ENCODE measurements at places on chromosomes 16 and 17.

DNA sequence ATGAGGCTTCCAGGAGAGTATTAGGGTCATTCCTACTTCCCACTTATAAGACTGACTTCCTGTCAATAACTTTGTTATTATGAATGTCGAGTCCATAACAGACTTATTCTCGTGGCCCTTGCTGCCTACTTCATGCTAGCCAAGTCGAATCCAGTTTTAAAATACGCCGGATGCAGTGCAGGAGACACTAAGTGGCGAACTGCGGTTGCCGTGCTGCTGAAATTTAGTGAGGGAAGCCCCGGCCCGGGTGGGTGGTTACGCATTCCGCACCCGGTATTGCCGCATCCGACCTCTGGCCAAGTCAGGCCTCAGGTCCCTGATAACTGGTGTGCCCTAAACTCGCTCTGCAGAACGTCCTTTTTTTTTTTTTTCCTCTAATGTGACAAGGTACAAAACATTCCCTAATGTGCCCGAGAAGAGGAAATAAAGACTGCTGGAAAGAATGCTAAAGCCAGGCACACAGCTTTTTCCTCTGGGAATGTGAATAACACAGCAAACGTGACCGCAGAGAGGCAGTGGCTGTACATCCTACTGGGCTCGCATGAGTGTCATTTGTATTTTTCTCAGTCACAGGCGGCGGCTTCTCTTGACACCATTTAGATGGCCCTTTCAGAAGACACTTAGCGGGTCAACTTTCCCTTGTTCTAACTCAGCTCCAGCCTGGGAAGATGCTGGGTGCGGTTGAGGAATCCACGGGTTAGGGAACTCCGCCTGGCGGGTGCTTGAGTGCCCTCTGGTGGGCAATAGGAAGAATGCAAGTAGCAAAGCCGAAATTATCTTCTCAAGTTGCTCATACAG is 7.1 kb upstream of the AKTIP start:
- peak; percentile 86 for DNase-seq

DNA sequence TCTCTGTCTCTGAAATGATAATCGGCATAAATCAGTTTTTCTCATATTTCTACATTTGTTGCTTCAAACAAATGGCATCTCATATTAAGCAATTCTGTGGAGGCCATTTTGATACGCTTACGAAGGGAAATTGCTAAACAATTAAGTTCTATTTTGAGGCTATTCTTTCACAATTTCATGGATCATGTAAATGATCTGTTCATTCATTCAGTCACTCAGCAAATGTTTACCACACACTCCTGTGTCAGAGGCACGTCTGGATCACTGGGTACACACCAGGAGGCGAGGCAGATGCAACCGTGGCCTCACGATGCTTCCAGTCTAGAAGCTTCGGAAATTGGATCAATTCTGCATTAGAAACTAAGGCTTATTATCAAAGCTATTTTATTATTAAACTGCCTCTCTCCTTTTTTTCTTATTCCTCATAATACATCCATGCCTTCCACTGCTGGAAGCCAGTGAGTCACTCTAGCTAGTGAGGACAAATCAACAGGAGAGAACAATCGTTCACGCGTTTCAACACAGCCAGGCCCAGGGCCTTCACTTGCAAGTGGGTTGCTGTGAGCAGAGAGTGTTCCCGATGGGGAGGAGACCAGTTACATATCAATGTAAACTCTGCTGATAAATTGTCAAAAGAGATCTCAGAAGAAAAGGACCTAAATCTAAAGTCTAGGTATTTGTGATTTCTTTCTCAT is 11.3 kb upstream of the SLC39A11 start:
- peak; percentile 7 for DNase-seq

DNA sequence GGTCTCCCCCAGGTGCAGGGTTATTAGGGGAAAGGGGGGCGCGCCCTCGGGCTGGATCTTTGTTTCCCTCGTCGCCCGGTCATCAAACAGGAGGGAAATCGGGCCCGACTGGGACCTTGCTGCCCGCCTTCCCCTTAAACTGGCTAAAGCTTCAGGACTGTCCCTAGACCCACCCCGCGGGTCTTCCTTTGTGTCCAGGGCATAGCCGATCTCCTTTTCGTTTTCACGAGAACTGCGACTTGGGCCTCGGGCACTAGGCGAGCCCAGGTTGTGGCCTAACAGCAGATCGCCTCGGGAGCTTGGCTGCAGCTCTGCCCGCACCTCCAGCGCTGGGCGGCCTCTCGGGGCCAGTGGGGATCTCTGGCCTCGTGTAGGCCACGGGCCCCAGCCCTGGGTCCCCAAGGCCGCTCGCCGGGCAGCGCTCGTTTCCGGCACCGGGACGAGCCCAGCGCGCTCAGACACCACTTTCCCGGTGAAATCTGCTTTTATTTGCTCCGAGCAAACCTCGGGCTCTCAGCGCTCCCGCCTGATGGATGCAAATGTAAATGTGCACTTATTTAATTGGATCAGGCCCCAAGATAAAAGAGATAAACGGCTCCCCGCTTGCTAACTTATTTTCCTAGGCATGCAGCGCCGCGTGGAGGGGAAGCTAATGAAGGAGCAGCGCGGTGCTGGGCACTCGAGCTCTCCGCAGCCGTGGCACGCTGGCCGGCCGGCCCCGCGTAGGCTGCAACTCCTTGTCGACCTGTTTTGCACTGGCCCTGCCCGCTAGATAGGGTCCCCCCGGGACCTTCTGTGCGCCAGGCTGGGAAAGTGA is 7.8 kb downstream of the IRX5 start:
- no peak for DNase-seq

DNA sequence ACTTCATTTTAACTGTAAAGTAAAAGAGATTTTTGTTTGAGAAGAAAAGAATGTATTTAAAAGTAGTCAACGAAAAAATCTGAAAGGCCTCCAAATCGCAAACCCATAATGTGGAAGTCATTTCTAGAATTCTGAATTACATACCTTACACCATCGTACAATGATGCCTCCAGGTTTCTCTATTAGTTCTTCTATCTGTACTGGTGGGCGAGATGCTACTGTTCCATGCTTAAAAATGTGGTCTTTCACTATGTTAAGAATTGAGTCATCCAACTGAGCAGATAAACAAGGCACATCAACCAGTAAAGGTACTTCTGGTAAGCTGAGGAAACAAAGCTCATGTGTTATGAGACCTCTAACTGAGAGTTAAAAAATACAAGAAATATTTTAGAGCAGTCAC is 28.5 kb downstream of the CRLF3 start:
- DNase-seq: no peak

- DNase-seq: no peak
Observed at GRCh38 chr16:55136356-55137150, 187.4 kb upstream of the IRX6 start.

DNA sequence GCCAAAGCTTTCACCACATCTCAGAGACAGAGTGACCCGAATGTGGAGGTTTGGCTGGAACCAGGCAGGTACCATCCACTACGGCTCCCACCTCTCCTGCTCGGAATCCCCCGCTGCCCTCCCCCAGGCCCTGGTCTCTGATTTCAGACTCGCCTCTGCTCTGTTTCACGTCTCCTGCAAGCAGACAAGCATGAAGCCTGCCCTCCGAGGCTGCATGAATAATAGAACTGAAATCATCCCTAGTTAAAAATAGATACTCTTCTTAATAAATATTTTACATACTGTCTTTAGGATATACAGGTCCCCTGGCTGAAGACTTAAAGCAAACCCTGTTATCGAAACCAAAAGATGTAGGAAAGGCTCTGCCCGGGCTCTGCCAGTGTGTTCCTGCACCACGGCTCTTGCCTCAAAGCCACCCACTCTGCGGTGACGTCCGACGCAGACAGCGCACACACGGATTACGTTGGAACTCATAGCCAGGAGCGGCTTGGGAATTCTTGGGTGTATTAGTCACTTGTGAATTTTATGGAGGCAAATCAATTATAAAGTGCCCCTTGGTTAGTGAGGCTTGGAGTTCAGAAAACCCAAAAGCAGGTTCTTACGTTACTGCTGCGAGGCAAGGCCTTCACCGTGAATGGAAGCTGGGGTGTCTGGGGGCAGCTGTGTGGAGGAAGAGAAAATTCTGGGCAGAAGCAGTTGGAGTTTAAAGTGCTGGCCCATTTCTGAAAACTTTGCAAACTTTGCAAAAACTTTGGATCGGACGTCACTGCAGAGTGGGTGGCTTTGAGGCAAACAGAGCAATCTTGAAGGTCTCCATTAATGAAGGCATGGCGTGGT is 25.6 kb upstream of the NPTX1 start:
- peak; percentile 24 for DNase-seq

- DNase-seq: no peak
Observed at GRCh38 chr16:25501530-25502255, 190.1 kb upstream of the HS3ST4 start.

- DNase-seq: peak; percentile 49
Observed at GRCh38 chr16:67104061-67104460, 5.7 kb upstream of the PHAF1 start.

- DNase-seq: no peak
Observed at GRCh38 chr16:2814551-2815298, 2.3 kb upstream of the PRSS21 start.

DNA sequence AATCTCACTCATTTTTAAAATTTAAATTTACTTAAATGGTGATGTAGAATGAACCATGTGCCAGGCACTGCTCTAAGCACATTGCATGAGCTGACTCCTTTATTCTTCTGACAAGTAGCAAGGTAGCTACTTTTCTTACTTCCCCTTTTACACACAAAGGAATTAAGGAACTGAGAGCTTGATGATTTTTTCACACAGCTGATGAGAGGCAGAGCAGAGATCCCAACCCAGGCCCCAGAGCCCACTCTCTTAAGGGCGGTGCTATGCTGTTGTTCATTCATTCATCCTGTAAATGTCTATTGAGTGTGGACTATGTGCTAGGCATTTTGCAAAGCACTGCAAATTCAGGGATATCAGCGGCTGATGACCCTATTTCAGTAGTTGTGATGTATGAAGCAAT is 17.9 kb downstream of the SEC14L5 start:
- no peak for DNase-seq

DNA sequence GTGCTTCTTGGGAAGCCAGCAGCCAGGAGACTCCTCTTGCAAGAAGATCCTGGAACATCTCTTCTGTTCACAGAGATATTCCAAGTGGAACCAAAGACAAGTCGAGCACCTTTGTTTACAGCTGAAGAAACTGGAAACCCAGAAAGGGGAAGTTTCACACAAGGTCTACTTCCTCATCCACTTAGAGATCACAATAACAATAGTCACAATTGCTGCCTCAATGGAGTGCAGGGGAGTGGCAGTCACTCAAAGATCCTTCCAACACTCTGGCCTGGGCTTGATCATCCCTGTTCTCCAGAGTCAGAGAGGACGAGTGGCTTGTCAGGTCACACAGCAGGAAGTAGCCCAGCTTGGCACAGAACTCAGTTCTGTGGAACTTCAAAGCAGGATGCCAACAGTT is 46.9 kb upstream of the SIAH1 start:
- no peak for DNase-seq

DNA sequence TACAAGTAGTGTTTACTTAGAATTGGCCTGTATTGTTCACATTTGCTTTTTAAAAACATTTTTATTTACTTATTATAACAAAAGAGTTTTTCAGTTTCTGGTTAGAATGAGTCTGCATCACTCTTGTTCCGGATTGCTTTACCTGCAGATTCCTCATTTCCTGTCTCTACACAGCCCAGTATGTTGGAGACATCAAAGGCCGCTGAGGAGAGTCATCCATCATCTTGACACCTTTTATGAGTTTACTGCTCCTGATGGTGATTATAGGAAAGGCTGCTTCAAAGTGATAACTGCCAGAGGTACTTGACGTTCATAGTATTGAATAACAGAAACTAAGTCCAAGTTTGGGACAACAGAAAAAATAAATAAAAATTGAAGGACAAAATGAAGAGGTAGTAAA is 490.5 kb upstream of the CA10 start:
- DNase-seq: no peak

GRCh38 chr17:83055911-83056582 is 23.4 kb upstream of the METRNL start:
- DNase-seq: peak; percentile 84

DNA sequence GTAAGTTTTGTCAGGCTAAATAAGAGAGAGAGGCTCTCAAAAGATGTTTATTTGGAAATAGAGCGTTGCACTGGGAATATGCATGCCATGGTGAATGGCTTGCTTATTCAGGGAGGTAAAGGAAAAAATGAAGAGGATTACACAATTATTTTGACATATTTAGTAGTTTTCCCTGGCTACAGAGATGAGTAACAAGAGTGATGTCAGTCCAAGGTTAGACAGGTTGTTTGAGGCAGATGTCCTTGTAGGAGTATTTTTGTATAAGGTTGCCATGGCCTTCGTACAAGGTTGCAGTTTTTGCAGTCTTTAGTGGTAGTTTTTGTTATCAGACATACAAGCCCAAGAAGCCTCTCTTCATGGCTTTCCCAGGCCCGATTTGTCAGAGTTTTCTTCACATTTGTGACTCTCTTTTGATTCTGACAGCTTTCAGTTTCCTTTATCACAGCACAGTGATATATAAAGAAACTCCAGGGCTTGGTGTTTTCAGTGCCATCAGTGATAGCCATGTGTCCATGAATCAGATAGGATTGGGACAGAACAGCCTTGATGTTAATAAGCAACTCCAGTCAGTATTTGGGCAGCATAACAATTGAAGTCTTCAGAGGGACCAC is 18.7 kb upstream of the LGALS9 start:
- peak; percentile 20 for DNase-seq

DNA sequence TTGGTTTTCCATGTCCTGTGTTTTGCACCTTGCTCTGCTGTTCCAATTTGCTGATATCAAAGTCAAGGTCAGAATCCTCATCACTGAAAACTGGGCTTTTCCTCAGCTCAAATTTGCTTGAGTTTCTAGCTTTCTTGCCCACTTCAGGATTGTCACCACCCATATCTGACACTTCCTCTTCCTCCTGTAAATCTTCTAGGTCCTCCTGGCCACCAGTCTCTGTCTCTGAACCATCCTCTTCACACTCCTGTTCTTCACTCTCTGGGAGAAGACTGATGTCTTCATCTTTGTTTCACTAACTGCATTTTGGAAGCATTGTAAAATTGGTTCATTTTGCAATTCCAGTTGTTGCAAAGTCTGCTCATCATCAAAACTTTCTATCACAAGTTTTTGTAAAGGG is 63.4 kb upstream of the RBL2 start:
- DNase-seq: no peak

- no peak for DNase-seq
Observed at GRCh38 chr17:76145231-76146052, 4.4 kb upstream of the FOXJ1 start.

- DNase-seq: peak; percentile 78
Observed at GRCh38 chr16:16014329-16015224, 65.2 kb downstream of the ABCC1 start.

DNA sequence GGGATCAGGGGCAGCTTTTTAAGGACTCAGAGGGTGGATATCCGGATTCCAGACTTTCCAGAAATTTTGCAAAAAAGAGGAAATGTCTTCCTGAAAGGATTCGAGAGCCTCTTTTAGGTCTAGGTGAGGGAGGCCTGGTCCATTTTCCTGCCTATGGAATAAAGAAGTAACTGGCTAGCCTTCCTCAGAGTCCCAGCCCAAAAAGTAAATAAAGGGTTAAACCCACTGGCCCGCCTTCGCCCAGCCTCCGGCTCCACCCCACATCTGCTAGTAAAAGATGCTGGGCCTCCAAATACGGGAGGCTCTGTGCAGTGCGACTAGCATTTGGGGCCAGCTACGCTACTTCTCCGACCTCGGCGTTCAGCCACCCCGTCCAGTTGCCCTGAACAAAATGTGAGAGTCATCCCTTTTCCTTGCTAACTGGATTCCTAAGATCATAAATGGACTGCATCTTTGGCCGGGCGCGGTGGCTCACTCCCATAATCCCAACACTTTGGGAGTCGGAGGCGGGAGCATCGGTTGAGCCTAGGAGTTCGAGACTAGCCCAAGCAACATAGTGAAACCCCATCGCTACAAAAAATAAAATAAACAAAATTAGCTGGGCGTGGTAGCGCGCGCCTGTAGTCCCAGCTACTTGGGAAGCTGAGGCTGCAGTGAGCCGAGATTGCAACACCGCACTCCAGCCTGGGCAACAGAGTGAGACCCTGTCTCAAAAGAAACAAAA is 824 bp upstream of the MPP2 start:
- peak; percentile 71 for DNase-seq
